Ecto neural progenitor cell (in vitro differentiated cells): ENCODE measurements at places on chromosomes 6 and 20.

- DNase-seq: peak; percentile 51
Measured at GRCh38 chr20:12207875-12208274, 290.2 kb downstream of the BTBD3 start.

- no peak for DNase-seq
Measured at GRCh38 chr20:10357061-10357708, 76.8 kb downstream of the MKKS start.

GRCh38 chr6:30876039-30876730 is 8.1 kb upstream of the DDR1 start:
- no peak for DNase-seq

- DNase-seq: no peak
Measured at GRCh38 chr6:96613291-96613999, 50.5 kb downstream of the FHL5 start.

GRCh38 chr6:25341203-25341552 is 62.0 kb downstream of the CARMIL1 start:
- no peak for DNase-seq

GRCh38 chr20:19403549-19403948 is 191.1 kb downstream of the SLC24A3 start:
- DNase-seq: no peak

DNA sequence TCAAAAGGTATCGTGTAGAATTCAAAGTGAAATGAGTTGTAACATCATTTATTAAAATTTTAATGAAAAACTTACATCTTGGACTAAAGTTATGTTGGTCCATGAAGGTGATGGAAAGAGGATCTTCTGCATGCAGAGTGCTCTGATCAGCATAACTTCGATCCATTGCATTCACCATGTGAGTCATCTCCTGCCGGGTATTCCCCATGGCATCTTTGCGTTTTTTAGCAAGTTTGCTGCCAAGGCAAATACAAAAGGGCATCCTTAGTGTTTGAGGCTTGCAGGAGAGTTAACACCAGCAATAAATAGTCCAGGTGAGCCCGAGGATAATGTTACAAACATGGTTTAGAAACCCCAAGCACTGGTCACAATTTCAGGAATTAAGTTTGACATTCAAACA is 104.2 kb upstream of the THEMIS start:
- no peak for DNase-seq

DNA sequence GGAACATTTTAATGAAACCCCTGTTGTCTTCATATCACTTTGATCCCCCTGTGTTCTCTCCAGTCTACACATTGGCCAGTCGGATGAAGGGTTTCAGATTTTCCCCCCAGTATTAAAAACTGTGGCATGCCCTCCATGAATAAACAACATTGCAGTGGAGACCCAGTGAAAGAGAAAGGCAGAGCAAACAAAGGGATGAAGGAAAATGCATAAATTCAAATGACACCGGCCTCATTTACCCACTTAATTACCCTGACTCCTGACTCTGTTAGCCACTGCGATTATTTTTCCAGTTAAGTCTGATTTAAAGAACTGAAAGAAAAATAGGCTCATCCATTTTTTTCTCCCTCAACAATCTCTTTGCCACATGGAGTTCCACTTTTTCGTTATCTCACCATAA is 569.2 kb downstream of the TFAP2B start:
- no peak for DNase-seq

DNA sequence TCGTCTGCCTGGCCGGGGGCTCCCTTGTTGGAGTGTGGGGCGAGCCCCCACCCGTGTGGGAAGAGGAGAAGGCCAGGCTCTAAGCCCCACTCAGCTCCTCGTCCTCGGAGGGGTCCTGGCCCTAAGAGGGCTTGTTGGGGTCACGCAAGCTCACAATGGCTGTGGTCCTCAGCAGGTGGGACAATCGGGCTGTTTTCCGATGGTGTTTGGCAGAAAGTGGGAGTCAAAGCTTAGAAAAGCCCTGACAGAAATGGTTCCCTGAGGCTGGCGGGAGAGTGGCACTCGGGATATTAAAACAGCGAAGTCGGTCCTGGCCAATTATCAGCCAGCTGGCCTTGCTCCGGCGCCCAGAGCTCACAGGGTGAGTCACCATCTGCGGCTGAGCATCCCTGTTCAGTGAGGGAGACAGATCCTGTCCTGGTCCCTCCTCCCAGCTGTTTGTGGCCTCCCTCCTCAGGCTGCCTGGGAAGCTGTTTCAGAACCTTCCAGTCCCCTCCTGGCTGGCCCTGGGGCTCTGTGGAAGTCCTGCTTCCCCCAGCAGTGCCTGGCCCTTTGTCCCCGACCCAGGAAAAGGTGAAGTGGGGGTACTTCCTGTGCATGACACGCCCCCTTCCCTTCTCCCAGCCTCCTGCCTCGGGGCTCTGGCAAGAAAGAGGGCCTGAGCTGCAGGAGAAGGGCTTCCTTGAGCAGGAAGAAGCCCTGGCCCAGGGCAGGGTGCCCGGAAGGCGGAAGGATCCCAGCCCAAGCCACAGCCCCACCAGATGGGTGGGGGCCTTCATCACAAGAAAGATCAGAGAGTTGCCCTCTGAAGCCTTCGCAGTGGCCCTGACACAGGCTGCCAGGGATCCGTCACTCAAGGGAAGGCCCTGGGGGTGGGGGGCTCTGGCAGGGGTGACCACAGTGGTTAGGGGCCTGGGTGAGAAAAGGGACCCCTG is 53.6 kb upstream of the BHLHE23 start:
- DNase-seq: peak; percentile 53

DNA sequence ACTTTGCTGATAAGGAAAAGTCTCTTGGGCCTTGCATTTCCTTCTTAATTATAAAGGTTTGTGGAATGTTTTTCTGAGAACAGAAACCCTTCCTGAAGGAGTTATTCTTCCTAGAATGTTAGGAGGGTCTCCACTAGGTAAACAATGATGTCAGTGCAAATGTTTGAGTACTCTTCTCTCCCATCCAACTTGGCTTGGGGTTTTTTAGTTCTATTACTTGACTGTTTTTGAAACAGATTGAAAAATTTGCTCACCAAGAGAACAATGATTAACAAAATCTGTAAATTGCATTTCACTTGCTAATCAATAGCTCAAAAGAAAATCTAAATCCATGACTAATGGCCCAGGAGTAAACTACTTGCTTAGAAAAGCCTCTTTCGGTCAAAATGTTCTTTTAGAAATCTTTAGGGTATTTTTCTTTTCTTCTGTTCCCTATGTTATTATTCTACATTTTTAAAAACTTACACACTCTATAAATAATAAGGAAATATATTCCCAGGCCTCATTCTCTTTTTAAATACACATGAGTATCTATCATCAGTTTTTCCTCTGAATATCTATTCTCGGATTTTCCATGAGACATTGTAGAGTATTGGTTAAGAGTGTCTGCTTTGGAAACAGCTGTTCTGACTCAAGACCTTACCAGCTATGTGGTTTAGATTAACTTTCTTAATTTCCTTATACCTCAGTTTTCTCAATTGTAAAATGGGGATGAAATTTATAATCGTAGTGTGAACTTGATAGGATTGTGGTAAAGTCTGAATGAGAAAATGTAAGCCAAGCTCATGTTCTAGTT is 234.2 kb upstream of the CITED2 start:
- DNase-seq: no peak

- DNase-seq: no peak
Measured at GRCh38 chr6:132715881-132716637, 2.2 kb upstream of the VNN1 start.

GRCh38 chr6:125058546-125058945 is 95.0 kb upstream of the TPD52L1 start:
- no peak for DNase-seq

DNA sequence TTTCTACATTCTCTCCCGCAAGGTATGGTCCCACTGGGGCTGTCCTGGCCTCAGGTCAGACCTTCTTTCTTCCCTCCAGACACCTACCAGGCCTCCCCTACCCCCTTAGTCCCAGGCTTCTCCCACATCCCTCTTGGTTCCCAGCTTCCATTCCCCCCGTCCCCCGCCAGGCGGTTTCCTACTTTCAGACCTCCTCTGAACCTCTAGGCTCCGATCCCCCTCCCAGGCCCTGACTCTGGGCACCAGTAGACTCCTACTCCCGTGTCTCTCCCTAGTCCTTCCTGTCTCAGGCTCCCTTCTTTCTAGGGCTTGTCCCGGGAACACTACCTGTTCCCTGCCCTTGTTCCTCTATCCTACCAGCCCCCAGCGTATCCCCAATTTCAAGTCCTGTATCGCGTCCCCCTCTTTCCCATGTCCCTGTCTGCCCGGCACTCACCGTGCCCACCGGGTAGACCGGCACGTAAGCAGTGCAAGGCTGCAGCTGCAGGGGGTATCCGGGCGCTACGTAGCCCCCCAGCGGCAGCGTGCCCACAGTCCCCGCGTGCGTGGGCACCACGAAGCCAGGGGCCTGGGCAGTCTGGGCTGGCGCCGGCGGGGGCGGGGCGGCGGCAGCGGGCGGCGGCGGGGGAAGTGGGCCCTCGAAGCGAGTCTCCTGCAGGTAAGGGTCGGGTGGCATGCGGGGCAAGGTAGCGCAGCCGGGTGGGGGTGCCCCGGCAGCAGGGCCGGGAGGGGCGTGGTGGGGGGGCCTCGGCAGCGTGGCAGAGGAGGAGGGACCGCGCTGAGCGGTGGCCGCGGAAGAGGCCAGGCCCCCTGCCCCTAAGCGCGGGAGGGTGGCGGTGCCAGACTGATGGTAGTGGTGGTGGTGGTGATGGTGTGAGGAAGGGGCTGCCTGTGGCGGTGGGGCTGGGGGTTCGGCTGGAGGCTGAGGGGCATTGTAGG is 1.5 kb downstream of the PRRT1 start:
- peak; percentile 55 for DNase-seq

GRCh38 chr6:26012061-26012460 is 49.5 kb downstream of the TRIM38 start:
- no peak for DNase-seq

DNA sequence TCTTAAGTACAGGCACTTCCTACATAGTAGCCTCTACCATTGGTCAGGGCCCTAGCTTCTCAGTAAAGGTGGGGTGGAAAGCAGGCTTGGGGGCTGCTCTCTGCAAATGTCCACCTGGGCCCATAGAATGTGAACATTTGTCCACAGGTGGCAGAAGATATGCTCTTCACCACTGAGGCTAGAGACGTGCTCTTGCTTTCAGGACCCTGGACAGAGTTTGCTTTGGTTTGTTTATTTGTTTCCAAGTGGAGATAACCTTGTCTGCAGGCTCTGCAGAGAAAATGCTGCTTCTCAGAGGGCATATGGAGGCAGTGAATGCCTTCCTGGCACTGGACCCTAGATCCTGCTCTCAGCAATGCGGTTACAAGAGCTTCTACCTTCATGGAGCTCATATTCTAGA is 129.0 kb downstream of the F13A1 start:
- DNase-seq: no peak

DNA sequence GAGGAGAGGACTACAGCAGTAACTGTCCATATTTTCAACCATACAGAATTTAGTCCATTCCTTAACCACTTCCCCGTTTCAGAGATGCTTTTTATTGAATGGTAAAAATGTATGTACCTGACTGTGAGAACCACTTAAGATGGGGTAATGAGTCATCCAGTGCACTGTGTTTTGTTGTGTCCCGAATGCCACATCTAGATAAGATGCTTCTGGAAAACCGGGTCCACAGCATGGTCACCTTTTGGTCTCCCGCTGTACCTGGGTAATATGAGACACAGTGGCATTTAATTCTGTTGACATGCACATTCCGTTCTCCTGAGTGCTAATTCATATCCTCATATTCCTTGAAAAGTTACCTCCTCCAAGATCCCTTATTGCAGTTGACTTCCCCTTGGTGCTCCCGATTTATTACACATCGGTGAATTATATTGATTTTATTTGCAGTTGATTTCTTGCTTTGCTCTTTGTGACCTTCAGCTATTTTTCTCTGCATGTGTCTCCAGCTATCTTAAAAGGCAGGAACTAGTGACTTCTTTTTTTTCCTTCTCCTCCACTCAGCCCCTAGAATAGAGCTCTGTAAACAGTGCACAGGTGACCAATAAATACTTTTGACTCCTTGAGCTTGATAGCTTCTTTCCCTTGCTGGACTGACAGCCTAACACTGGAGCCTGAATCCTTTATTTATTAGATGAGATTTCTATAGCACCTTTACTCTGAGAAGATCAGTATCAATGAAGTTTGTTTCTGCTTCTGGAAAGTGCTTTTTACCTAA is 314.6 kb downstream of the ZFAND3 start:
- DNase-seq: no peak

GRCh38 chr6:24936641-24937317 is 1.0 kb upstream of the RIPOR2 start:
- no peak for DNase-seq

GRCh38 chr6:41028561-41029412 is 10.2 kb downstream of the UNC5CL start:
- DNase-seq: no peak

- no peak for DNase-seq
Measured at GRCh38 chr20:58393299-58393698, 4.3 kb downstream of the VAPB start.
